ENCODE measurements at places on chromosomes 12 and 14.

- DNase-seq, result no peak
Observed at GRCh38 chr14:71536015-71536740, 396.1 kb upstream of the RGS6 start.

DNA sequence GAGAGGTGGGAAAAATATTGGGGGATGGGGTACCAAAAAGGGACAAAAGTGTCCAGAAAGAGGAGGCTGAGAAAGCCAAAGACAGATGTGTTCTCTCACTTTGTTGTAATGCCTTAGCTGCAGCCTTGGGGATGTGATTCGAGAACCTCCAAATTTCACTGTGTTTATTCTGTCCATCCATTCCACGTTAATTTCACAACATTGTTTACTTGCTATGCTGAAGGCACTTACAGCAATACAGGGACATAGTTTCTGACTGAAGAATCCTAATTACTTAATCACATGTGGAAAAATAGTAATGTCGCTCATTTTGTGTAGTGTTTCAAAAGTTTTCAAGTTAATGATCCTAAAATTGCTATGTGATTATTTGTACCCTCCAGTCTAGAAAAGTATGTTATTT is 146.2 kb upstream of the SLC38A2 start:
- no peak for DNase-seq

DNA sequence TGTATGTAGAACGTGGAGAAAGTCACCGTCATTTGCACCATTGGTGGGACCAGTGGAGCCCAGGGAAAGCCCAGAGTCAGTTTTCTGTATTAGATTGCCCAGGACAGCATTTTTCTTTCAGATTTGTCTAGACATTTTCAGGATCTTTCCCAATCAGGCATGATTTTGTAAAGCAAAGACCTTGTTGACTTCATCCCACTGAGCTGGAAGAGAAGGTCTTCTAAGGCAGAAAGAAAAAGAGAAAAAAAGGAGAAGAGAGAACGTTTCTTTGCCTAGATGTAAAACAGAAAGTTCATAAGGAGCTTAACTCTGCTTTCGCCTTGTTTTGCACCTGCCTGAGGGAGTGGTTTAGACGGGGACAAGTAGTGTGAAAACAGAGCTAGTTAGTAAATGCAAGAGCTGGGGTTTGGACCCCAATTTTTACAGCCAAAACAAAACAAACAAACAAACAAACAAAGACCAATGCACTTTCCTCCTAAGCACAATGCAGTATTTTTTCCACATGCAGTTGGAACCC is 273.1 kb downstream of the ZFP36L1 start:
- no peak for DNase-seq

- DNase-seq, result no peak
Observed at GRCh38 chr14:32142341-32142740, 59.5 kb upstream of the RNU6-7 start.

DNA sequence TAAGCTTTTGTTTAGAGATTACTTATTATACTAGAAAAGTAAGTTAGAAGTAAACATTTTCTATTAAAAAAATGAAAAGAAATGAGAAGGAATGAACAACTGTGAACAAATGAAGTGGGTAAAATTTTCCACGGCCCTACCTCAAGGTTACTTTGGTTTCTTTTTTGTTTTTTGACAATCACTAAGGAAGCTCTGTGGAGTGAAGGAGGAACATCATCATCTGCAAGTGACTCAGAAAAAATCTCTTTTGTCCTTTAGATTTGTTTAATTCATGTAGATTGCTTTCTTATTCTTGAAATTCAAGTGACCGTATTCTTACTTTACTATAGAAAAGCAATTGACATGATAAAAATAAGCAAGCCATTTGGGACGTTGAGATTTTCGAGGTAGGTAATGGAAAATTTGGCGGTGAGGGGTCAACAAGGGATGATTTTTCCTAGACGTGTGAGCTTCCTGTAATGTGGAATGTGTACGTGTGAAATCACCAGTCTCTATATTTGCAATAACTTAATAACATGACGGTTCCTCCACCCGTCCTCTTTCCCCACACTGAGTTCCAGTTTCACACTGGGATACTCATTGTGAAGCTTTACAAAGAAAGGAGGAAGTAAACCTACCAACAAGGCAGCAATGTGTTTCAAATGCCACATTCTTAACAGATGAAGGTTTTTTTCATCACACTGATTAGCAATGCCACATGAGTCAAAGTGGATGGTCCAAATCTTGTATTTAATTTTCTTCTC is 62.3 kb upstream of the EGLN3 start:
- DNase-seq, result peak; percentile 32

- no peak for DNase-seq
Observed at GRCh38 chr12:85065837-85066482, 29.8 kb downstream of the LRRIQ1 start.

GRCh38 chr12:41437563-41437962 is 249.4 kb downstream of the PDZRN4 start:
- no peak for DNase-seq

DNA sequence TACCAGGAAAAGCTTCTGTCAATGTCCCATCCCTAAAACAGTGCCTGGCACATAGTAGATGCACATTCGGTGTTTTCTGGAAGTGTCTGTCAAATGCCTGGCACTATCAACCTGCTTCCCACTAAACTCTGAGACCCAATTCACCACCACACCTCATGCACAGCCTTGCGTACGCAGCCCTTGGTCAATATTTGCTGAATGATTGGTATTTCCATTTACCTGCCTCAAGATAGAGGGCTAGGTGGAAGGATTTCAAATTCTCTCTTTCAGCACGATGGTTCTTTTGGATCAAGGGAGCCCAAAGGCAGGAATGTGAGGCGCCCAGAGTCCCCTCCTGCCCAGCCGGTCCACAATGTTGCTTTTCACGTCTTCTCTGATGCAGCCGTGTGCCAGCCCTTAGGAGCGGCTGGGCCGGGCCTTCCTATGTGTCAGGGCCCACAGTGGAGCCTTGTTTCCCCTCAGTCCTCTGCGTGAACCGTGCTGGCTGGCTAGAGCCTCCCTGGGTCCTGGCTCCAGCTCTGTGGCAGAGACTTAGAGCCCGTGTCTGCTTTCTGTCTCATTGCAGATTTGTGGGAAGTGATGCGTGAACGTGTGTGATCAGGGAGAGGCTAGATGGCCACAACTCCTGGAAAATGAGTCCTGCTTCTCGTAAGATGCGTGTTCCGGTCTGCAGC is 99.9 kb upstream of the RFLNA start:
- no peak for DNase-seq

- no peak for DNase-seq
Observed at GRCh38 chr12:75289753-75290152, 40.4 kb downstream of the CAPS2 start.

- no peak for DNase-seq
Observed at GRCh38 chr12:85000729-85001128, 35.3 kb downstream of the TSPAN19 start.

GRCh38 chr12:68842123-68842522 is 34.1 kb downstream of the MDM2 start:
- DNase-seq, result no peak
